ENCODE measurements at places on chromosomes 5 and 9.

DNA sequence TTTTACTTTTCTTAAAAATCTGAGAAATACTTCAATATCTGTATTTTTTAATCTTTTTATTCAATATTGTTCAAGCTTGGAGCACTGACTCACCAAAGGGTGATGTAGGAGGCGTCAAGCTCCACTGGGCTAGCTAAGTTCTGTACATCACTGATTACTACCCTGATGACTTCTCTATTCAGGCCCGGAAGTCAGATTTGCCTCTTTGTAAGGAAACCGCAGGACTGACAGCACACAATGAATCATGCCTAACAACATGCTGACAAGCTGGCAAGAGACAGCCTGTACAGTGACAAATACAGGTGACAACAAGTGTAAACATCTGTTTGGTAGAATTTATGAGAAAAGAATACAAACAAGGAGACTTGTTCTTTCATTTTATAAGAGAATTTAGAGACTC, 627.9 kb upstream of the RORB start:
- peak; percentile 1 for DNase-seq

DNA sequence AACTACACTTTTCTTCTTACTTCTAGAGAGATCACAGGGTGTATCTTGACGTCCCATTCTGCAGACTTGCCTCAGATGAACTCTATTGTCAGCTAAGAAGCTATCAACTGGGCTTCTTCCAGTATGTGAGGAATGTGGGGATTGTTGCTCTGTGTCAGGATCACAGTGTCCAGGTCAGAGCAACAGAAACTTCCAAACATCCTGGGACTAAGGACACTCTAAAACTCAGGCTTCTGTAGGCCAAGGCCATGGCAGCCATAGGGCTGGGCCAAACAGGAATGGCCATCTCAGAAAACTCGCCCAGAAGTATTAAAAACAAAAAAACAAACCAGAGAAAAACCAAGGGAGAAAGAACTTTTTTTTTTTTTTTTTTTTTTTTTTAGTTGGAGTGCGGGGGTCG, 210.0 kb upstream of the CLINT1 start:
- DNase-seq, result no peak

DNA sequence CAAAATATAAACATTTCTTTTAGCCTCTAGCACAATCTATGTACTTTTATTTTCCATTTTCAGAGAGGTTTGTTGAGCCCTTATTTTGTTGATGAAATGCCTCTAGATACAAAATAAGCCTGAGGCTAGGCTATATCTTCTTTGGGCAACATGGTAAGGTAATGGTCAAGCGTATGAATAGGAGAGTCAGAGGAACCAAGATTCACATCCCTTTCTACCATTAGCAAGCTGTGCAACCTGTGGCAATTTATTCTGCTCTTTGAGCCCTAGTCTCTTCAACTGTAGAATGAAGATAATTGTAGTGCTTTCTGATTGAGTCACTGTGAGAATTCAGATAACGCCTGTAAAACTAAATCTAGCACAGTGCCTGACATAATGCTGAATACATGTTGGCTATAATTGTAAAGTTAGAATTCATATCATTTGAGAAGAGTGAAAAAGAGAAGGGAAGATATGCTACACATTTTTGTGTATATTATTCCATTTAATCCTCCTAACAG, 412.5 kb downstream of the CCDC171 start:
- DNase-seq, result no peak

GRCh38 chr5:151454166-151454565, 6.8 kb downstream of the SLC36A1 start:
- DNase-seq, result no peak

DNA sequence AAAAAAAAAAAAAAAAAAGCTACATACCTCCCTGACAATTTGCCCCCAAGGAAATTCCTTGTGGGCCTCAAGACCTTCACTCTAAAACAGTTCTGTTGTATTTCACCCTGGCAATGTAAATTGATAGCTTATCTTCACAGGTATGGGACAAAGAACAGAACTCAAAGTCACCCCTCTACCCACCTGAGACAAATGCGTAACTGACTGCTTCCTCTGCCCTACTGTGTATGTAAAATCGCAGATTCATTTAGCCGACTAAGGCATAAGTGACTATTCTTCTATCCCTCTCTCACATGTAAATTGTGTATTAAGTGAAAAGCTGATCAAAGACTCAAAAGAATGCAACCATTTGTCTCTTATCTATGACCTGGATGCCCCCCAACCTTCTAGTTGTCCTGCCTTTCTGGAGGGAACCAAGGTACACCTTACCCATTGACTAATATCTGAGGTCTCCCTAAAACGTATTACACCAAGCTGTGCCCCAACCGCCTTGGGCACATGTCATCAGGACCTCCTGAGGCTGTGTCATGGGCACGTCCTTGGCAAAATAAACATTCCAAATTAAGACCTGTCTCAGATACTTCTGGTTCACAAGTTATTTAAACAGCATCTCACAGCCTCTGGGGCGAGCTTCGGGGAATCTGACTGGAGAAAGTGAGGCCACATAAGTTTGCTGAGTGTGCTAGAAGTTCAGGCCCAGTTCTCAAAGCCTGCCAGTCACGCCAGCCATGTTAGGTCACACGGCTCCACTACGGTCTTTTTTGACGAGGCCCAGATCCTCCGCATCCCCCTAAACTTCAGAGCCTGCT, 954 bp downstream of the TBCA start:
- DNase-seq, result no peak

GRCh38 chr5:165157219-165157618, 1651.8 kb downstream of the MAT2B start:
- DNase-seq, result no peak

GRCh38 chr9:14092344-14092743, 221.6 kb downstream of the NFIB start:
- no peak for DNase-seq

GRCh38 chr5:136703706-136704105, 338.4 kb upstream of the TRPC7 start:
- no peak for DNase-seq

DNA sequence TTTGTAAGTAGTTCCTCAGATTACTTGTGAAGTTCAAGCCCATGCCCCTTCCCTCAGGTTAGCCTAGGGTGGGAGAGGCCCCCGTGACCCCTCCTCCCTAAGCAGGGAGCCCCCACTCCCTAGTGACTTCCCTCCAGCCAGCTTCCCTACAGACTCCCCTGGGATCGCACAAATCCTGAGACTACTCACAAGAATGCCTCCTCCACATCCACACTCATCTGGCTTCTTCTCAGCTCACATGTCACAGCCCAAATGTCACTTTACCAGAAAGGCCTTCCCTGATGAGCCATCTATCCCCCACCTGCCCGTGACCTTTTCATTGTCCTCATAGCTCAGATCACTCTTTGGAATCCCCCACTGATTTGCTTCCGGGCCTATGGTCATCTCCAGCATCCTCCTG, 96.7 kb upstream of the ARAP3 start:
- DNase-seq, result no peak

GRCh38 chr9:96554801-96555566, 64.7 kb downstream of the CDC14B start:
- no peak for DNase-seq

DNA sequence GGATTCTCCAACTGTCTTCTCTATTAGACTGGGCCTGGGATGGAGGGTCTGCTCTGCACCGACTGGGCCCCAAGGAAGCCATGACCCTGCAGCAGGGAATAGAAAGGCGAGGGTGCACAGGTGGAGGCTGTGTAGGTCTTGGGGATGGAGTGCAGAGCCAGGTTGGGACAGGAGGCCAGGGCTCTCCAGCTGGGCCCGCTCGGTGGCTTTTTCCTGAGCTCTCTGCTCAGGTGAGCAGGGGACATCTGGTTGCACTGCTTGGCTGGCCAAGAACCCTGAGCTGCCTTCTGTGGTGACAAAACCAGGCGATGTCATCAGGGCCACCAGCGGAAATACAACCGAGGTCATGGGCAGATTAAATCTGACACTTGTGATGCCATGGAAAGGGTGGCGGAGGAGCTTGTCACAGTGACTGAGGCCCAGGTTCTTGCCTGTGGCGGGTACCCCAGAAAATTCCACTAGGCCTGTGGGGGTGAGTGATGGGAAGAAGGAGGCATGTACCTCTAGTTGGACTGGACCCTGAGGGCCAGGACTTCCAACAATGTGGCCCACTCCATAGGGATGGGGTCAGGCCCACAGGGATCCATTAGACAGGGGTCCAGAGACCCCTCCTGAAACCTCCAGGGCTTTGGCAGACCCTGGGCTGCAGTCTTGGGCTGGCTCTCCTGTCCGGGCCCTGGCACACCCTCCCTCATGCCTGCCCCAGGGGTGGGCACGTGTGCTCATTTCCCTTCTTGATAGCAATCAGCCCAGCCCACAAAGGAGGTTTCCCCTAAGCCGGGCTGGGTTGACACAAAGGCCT, 4.4 kb upstream of the IL3 start:
- DNase-seq, result no peak

DNA sequence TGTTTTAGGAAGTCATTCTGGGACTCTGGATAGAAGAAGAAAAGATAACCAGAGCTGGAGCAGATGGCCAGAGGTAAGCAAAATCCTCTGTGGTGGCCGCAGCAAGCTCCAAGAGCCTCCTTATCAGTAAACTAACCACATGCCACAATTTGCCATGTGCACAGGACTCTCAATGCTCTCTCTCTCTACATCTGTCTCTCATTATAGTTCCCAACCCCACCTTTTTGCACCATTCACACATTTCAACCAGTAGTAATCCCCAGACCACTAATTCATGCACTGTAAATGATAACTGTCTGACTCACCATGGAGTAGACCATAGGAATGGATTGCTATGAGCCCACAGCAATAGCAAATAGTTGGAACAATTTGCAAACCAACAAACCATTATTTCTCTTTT, 526.1 kb downstream of the TLR4 start:
- DNase-seq, result no peak

DNA sequence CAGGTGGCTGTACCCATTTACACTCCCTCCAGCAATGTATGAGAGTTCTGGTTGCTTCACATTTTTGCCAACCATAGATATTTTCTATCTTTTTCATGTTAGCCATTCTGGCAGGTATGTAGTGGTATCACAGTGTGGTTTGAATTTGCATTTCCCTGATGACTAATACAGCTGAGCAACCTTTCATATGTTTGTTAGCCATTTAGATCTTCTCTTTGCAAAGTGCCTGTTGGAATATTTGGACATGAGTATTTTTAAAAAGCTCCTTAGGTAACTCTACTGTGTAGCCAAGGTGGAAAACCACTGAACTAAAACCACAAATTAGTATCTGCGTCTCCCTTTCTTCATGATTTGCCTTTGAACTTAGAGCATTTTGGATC, 31.9 kb downstream of the IRF1 start:
- no peak for DNase-seq

- DNase-seq, result no peak
Observed at GRCh38 chr9:105331755-105332154, 87.3 kb downstream of the SLC44A1 start.

GRCh38 chr9:76926324-76926741, 20.4 kb upstream of the PRUNE2 start:
- no peak for DNase-seq

- peak; percentile 0 for DNase-seq
Observed at GRCh38 chr5:44747396-44747795, 61.4 kb upstream of the MRPS30 start.

DNA sequence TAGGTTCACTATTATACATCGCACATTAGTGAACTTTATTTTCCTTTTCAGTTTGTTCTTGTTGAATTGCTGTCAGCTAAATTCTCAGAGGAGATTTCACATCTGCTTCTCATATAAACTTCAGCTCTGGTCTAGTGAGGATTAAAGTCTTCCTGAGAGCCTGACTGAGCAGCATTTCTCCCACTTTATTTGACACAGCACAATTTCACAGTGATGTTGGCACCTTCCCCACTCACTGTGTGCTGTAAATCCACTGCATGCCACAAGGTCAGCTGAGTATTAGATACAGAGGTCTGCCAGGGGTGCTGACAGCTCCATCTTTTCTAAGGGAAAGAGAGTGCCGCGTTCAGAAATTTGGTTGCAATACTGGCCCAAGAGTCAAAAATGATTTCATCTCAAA, 567.4 kb downstream of the PRR16 start:
- DNase-seq, result no peak

DNA sequence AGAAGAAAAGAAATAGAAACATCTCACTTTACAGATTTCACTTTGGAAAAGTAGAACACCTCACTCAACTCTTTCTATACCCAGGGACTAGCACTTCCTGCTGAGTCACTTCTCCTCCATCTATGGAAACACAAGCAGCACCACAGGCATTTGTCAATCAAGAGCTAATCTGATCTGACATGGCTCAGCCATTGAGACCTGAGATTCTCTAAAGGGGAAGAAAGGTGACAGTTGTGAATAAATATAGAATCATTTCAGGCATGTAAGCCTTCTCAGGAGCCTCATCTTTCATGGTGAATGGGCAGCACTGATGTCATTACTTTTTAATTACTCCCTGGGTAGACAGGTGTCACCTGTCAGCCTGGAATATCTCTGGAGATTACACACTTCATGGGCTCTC, 559.8 kb downstream of the HINT1 start:
- no peak for DNase-seq

DNA sequence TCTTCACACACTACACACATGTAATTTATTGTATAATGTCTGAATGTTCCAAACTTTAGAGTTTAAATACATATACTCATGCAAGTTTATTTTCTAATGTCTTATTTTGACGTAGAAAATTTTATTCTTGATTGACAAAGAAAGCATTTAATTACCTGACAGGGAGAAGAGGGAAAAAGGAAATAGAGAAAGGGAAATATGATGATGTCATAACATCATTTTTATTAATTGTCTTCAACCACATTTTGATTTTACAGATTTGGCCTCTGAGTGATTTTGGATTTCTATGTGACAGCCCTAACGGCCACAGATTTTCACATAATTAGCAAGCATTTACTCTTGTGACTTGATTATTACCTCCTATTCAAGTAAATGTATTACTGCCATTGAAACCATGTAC, 106.1 kb upstream of the FSTL4 start:
- DNase-seq, result no peak

DNA sequence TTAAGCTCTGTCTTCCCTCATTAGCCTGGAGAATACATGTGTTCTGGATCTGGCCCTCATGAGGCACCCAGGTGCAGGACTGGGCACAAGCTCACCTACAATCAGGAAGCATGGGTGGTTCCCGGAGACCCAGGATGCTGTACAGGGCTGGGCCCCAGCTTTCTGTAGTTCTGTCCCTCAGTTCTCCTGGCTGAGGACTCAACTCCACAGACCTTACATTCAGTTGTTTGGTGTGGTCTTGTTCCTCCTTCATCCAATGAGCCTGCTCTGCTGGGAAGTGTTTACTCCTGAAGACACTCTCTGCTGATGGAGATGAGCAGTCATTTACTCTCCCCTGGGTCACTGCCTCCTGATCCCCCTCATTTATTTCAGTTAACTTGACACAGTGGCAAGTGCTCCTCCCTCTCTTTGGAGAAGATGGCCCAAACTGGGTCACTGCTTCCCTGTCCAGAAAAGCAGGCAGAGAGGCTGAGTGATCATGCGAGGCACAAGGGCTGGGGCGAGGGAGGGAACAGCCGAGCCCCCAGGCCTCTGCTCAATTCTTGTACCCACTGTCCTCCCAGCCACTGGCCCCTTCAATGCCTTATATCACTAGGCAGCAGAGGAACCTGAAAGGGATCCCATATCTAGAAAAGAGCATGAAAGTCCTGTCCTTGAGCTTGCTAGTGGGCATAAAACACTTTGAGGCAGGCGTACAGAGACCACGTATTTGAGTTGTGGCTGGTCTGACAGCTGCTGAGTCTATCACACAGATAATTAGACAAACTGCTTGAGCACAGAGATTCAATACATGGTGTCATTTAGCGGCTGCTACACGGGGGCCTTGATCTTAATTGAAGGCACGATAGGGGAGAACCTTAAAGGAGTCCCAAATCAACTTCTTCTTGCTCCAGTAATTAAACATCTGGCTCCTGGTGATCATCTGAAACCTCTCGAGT, 221.7 kb downstream of the FSTL4 start:
- no peak for DNase-seq

- peak; percentile 67 for DNase-seq
Observed at GRCh38 chr9:37390759-37391158, 31.7 kb upstream of the GRHPR start.
